ENCODE measurements at places on chromosomes 5 and 9.

- no peak for DNase-seq
Measured at GRCh38 chr9:97527626-97528528, 26.4 kb downstream of the TMOD1 start.

GRCh38 chr5:7857926-7858632 is 7.1 kb upstream of the CFAP90 start:
- DNase-seq = no peak

DNA sequence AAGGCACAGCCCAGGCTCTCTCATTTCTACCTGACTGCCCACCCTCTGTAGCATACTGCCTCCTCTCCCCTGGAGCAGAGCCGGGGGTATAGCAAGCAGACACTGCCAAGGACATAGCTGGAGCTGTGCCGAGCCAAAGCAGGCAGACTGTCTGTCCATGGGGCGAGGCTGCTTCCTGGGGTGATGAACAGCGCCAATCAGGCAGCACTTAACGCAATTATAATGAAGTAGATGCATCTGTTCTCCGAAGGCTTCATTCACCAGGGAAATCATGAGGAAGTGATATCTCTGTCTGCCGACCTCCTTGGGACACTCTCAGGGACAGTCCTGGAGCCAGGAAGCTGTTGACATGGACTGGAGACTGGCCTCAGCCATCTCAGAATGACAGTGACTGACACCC is 230.7 kb downstream of the ASTN2 start:
- DNase-seq = no peak

DNA sequence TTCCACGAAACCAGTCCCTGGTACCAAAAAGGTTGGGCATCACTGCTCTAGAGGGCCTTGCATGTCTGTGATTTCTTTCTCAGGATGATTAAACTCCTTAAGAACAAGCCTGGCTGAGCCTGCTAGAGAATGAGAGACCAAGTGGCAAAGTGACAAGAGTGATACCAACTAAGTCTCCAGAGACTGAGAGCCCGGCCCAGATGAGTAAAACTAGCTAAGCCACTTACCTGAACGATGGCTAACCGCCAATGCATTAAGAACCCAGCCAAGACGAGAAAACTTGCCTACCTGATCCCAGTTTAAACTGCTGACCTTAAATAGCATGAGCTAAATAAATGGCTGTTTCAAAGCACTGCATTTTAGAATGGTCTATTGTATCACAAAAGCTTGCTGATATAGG is 5.6 kb upstream of the CCDC152 start:
- no peak for DNase-seq

- DNase-seq = no peak
Measured at GRCh38 chr5:175463641-175464040, 14.7 kb upstream of the SFXN1 start.
